Activated CD4-positive, alpha-beta memory T cell treated with anti-CD3 and anti-CD28 coated beads for 36 hours (primary cell): ENCODE measurements at places on chromosomes 11 and 22.

DNA sequence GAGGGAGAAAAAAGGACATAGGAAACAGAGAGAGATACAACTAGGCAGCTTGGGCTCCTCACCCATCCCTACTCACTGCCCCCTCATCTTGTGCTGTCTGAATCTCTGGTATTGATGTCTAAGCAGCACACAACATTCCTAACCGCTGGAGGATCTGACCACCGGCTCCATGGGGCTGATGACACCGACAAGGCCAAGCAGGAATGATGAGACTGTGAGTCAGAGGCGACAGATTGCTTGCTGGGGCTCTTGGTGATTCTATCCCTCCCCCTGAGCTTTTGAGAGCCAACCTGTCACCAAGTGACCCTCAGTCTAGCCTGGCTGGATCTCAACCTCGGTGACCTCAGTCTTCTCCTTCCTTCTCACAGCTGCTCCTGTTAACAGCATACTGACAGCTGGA, 13.8 kb downstream of the PAMR1 start:
- DNase-seq: no peak

- DNase-seq: no peak
Measured at GRCh38 chr22:27380855-27381254, 420.7 kb downstream of the MN1 start.

GRCh38 chr11:76329084-76329648, 51.8 kb downstream of the THAP12 start:
- DNase-seq: no peak

DNA sequence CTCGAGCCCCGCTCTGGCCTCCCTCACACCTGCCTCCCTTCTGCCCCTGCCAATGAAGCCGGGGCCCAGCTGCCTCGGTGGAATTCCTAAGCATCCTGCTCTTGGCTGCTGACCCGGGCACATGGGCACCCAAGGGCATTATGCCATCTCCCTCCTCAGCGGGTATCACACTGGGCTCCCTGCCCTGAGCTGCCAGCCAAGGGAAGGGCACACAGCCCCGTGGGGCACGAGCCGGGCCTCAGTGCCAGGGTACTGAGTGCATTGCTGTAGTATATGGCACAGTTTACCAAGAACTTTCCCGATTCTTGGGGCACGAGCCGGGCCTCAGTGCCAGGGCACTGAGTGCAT, 43.8 kb upstream of the JAM3 start:
- DNase-seq: no peak

DNA sequence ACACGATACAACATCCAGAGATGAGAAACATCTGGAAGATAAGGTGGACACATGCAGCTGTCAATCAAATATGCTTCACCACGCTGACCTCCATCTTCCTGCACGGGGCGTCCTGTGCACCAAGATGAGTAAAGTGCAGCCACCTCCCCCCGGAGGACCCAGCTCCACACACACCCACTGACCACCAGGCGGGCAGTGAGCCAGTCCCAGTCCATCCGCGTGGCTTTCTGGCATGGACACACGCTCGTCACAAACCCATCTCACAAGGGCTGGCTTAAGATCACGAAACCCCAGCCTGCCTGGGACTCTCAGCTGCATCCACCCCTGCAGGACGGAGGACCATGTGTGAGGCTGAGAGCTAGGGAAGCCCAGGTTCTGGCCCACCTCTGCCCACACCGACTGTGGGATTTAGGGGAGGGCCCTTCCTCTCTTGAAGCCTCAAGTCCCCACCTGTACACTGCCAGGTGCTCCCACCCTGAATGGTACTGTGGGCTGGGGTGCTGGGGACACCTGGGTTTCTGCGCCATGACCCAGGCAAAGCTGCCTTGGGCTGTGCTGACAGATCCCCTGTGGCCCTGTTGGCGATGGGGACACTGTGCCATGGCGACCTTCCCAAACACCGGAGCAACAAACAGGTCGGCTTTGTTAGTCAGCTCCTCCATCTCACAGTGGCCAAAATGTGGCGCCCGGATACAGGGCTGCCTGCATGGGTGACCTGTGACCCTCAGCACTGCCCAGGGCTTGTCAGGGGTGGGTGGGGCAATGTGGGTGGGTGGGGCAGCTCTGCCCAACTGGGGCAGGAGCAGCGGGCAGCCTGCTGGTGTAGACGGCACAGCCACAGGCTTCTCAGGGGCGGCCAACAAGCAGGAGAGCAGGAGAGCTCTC, 629.0 kb downstream of the TBC1D22A start:
- no peak for DNase-seq

DNA sequence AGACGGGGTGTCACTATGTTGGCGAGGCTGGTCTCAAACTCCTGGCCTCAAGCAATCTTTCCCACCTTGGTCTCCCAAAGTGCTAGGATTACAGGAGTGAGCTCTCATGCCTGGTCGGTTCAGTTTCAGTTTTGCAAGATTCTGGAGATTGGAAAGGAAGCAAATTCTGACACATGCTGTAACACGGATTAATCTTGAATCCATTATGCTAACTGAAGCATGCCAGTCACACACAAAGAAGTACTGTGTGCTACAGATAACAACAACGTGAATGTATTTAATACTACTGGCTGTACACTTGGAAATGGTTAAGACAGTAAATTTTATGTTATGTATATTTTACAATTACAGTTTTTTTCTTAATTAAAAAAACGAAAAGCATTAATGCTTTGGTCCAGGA, 107.6 kb downstream of the MED15 start:
- no peak for DNase-seq

GRCh38 chr22:37638391-37639069, 939 bp upstream of the SH3BP1 start:
- peak; percentile 64 for DNase-seq

- DNase-seq: no peak
Measured at GRCh38 chr22:27137871-27138337, 480.5 kb downstream of the MIAT start.

DNA sequence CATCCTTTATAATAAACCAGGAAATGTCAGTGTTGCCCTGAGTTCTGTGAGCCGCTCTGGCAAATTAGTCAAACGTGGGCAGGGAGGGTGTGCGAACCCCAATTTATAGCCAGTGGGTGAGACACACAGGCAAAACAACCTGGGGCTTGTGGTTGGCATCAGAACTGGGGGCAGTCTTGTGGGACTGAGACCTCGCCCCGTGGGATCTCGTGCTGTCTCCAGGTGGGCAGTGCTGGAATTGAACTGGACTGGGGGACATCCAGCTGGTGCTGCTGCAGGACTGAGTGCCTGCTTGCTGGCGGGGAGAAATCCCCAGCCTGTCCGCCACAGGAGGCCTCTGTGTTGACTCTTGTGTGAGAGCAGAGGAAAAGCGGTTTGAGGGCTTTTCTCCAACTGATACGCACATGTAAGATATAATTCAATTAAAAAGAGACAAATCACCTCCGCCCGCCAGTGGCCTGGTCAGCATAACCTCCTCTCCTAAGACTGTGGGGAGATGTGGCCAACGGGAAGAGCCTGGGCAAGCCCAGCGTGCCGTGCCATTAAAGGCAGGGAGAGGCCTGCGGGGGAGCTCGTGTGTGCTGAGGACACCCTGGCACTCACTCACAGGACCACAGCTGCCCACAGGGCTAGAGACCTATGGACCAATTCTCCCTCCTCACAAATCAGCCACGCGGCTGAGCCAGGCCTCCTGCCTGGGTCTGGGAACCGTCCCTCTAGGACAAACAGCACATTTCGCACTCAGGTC, 18.4 kb downstream of the SULT4A1 start:
- no peak for DNase-seq

- no peak for DNase-seq
Measured at GRCh38 chr11:44416776-44417175, 106.8 kb upstream of the ALX4 start.

DNA sequence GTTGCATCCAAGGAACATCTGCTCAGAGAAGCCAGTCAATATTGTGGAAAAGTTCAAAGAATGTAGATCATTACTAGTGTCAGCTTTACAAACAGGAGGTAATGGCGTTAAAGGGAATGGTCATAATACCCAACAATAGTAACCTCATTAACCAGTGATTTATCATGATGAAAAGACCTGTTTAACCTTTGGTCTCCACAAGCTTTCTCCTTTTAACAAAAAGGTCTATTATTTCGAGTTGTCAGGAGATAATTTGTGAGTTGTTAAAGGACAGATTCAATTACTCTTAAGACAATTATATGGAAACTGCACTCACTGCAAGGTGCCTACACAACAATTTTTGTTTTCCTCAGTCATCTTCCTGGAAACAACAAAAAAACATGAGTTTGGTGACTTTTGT, 73.8 kb upstream of the HTATIP2 start:
- DNase-seq: no peak

- no peak for DNase-seq
Measured at GRCh38 chr11:104819107-104819506, 79.2 kb downstream of the CASP12 start.

- no peak for DNase-seq
Measured at GRCh38 chr11:74284466-74284865, 27.0 kb downstream of the P4HA3 start.

GRCh38 chr11:17629113-17629512, 82.1 kb downstream of the OTOG start:
- DNase-seq: no peak

GRCh38 chr11:64656862-64657261, 65.8 kb downstream of the SLC22A12 start:
- no peak for DNase-seq

GRCh38 chr11:31972623-31973022, 118.3 kb upstream of the RCN1 start:
- no peak for DNase-seq
